ENCODE measurements at places on chromosomes 7 and 10. TPM values are rescaled to one million over a fixed set of nuclear protein-coding genes. Genes with fewer than 3 reads are reported as not detected.

GRCh38 chr10:78414380-78414779, 380.7 kb downstream of the RPS24 start:
- H3K27ac ChIP-seq, result no peak overlapping the region
- H3K27me3 ChIP-seq, result no peaks in the 10 kb centered on the region
- H3K4me1 ChIP-seq, result peaks cover 51% of the 10 kb centered on the region
- H3K36me3 ChIP-seq, result no peaks in the 10 kb centered on the region
- no peak for DNase-seq

- DNase-seq, result no peak
- no peak overlapping the region for H3K4me3 ChIP-seq
- H3K27me3 ChIP-seq, result no peaks in the 10 kb centered on the region
- H3K27ac ChIP-seq, result no peak overlapping the region
- H3K4me1 ChIP-seq, result peaks cover 8% of the 10 kb centered on the region
Observed at GRCh38 chr10:122148876-122149560, 122.1 kb upstream of the BTBD16 start.

DNA sequence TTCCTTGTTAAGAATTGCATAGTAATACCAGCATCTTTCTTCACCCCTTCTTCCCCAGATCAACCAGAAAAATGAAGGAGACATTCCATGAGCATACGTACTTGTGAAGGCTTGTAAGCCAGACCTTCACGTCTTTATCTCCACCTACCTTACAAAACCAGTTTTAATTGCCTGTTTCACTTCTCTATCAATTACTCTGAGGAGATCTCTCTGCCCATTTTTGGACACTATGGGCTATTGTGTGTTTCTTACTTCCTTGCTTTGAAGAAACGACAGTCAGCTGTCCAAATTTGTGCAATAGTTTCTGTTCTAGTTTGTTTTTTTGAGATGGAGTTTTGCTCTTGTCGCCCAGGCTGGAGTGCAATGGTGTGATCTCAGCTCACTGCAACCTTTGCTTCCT, 349.7 kb upstream of the MBL2 start:
- no peaks in the 10 kb centered on the region for H3K27me3 ChIP-seq
- no peaks in the 10 kb centered on the region for H3K36me3 ChIP-seq
- H3K4me1 ChIP-seq, result no peaks in the 10 kb centered on the region
- H3K27ac ChIP-seq, result no peak overlapping the region
- no peak overlapping the region for H3K4me3 ChIP-seq

DNA sequence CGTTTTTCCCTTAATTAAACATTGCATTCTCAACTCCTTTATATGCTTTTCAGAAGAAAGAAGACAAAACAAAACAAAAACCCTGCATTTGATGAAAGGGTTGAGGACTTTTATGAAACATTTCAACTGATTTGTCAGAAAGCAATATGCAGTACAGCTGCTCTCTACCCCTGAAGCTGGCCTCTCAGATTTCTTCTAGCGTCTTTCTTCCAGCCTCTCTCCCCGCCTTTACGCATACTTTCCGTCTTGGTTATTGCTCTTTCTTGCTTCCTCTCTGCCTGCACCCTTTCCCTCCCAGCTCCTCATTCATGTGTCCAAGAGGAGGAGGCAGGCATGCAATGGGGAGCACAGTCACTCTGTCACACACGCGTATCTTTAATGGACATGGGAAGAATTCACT, 91.0 kb upstream of the COL1A2 start:
- peak overlapping the region; percentile 17 for H3K27ac ChIP-seq
- DNase-seq, result peak; percentile 47
- peaks cover 57% of the 10 kb centered on the region for H3K4me1 ChIP-seq
- H3K4me3 ChIP-seq, result no peak overlapping the region
- H3K36me3 ChIP-seq, result no peaks in the 10 kb centered on the region

GRCh38 chr10:2938869-2939268, 128.5 kb upstream of the PFKP start:
- no peak overlapping the region for H3K4me3 ChIP-seq
- no peak overlapping the region for H3K27ac ChIP-seq
- no peaks in the 10 kb centered on the region for H3K36me3 ChIP-seq

- no peaks in the 10 kb centered on the region for H3K27me3 ChIP-seq
- no peak overlapping the region for H3K27ac ChIP-seq
- H3K4me3 ChIP-seq, result no peak overlapping the region
- no peak for DNase-seq
- 0 out of 2 replicates have a peak, but pooled peaks cover 4% of the 10 kb centered on the region for H3K4me1 ChIP-seq
Observed at GRCh38 chr10:89502549-89502948, 32.8 kb downstream of the SLC16A12 start.

GRCh38 chr7:72335561-72336381, 76.4 kb downstream of the CALN1 start:
- peaks cover 14% of the 10 kb centered on the region for H3K27me3 ChIP-seq
- no peak overlapping the region for H3K4me3 ChIP-seq
- no peaks in the 10 kb centered on the region for H3K36me3 ChIP-seq
- H3K4me1 ChIP-seq, result no peaks in the 10 kb centered on the region

DNA sequence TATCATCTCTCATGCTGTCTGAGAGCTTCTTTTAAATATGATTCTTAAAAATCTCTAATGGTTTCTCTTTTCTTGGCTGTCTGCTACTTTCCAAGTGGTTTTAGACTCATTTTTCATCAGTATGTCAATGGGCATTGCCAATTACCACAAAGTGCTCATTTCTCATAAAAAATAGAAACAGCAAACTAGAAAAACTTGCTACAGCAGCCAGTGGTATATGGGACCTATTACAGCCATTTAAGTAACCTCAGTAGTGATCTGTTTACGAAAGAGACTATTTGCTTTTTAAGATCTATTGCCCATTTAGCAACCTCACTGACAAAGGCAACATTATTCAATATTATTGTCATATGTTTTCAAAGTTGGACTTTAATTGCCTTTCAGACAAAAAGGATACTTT, 207.1 kb upstream of the RHOBTB1 start:
- no peaks in the 10 kb centered on the region for H3K36me3 ChIP-seq
- no peak for DNase-seq
- no peaks in the 10 kb centered on the region for H3K27me3 ChIP-seq
- no peak overlapping the region for H3K4me3 ChIP-seq

DNA sequence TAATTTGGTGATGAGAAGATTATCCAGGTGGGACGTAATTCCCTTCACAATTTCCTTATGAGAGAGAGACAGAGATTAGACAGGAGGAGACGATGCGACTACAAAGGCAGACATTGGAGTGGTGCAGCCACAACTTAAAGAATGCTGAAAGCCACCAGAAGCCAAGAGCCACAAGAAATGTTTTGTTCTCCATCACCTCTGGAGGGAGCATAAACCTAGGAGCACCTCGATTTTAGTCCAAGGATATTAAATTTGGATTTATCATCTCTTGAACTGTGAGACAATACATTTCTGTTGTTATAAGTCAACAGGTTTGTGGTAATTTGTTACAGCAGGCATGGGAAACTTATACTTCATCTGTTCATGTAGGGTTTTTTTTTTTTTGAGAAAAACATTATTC, 418.9 kb downstream of the DGKB start:
- no peaks in the 10 kb centered on the region for H3K4me1 ChIP-seq
- H3K36me3 ChIP-seq, result no peaks in the 10 kb centered on the region
- no peak overlapping the region for H3K27ac ChIP-seq
- H3K4me3 ChIP-seq, result no peak overlapping the region
- no peaks in the 10 kb centered on the region for H3K27me3 ChIP-seq

DNA sequence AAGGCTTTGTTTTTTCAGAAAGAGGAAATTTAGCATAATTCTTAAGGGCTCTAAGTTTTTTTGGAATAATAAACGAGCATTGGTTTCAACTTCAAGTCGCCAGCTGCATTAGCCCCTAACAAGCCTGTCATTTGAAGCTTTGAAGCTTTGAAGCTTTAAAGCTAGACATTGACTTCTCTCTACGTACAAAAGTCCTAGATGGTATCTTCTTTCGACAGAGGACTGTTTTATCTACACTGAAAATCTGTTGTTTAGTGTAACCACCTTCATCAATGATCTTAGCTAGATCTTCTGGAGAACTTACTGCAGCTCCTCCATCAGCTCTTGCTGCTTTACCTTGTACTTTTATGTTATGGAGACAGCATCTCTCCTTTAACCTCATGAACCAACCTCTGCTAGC, 79.6 kb upstream of the TMEM72 start:
- H3K4me3 ChIP-seq, result no peak overlapping the region
- DNase-seq, result no peak
- H3K27ac ChIP-seq, result no peak overlapping the region
- H3K36me3 ChIP-seq, result no peaks in the 10 kb centered on the region

GRCh38 chr7:22238354-22239311, 118.3 kb downstream of the RAPGEF5 start:
- H3K4me3 ChIP-seq, result no peak overlapping the region
- no peaks in the 10 kb centered on the region for H3K36me3 ChIP-seq
- no peak for DNase-seq
- H3K27me3 ChIP-seq, result no peaks in the 10 kb centered on the region

DNA sequence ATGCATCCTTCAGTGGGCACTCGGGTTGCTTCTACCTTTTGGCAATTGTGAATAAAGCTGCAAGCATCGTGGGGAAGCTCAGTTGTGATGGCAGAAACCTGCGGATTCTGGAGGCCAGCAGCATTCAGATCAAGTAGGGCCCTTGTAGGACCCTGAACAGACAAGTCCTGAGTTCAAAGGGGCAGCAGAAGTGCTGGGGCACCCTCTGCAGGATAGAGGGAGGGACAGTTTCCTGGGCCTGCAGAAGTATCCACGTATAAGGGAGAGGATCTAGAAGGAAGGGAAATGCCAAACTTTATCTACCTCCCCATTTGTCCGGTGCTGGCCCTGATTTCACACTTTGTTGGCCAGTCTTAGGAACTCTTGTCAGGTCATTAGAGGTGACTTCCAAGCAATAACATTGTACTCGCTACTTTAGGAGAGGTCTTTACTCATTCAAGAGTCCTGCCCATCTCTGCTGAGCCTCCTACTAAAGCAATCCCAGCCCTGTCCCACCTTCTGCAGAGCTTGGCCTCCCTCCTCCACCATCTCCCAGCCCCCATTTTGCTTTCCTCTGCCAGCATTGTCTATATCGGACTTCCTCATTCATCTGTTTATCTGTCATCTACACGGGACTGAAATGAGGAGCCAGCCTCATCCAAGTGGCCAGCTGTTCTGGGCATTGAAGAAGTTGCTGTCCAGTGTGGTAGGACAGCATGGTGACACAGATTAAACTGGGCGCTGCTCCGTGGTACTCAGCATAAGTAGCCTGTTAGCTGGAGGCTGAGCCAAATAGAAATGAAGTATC, 26.6 kb upstream of the R3HCC1L start:
- DNase-seq, result no peak
- no peaks in the 10 kb centered on the region for H3K4me1 ChIP-seq
- H3K27me3 ChIP-seq, result peaks cover 6% of the 10 kb centered on the region
- H3K27ac ChIP-seq, result no peak overlapping the region

DNA sequence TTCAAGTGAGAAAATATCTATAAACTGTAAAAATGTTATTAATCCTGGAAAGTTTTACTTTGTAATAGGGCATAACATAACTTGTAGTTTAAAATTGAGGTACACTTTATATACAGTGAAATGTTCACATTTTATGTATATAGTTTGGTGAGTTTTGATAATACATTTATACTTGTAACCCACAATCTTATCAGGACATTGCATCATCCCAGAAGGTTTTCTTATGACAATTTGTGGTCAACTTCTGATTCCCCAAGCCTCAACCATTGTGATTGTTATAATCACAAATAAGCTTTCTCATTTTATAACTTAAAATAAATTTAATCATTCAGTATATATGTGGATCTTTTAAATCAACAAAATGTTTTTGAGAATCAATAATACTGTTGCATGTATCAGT, 151.1 kb downstream of the TFPI2 start:
- no peaks in the 10 kb centered on the region for H3K27me3 ChIP-seq
- no peaks in the 10 kb centered on the region for H3K36me3 ChIP-seq
- no peak overlapping the region for H3K27ac ChIP-seq
- H3K4me1 ChIP-seq, result no peaks in the 10 kb centered on the region
- DNase-seq, result no peak
- no peak overlapping the region for H3K4me3 ChIP-seq

- no peak overlapping the region for H3K4me3 ChIP-seq
- DNase-seq, result no peak
- H3K36me3 ChIP-seq, result peaks cover 5% of the 10 kb centered on the region
Observed at GRCh38 chr7:17910377-17910776, 29.9 kb downstream of the SNX13 start.

GRCh38 chr7:113291058-113291457, 172.7 kb upstream of the SMIM30 start:
- no peaks in the 10 kb centered on the region for H3K27me3 ChIP-seq
- H3K27ac ChIP-seq, result no peak overlapping the region
- DNase-seq, result no peak
- H3K4me3 ChIP-seq, result no peak overlapping the region
- no peaks in the 10 kb centered on the region for H3K36me3 ChIP-seq

- H3K27ac ChIP-seq, result no peak overlapping the region
- no peaks in the 10 kb centered on the region for H3K36me3 ChIP-seq
- no peak overlapping the region for H3K4me3 ChIP-seq
Observed at GRCh38 chr10:26479766-26480492, 41.8 kb downstream of the APBB1IP start.

- H3K4me1 ChIP-seq, result peaks cover 3% of the 10 kb centered on the region
- H3K4me3 ChIP-seq, result no peak overlapping the region
- H3K27ac ChIP-seq, result no peak overlapping the region
- H3K36me3 ChIP-seq, result peaks cover 68% of the 10 kb centered on the region
- DNase-seq, result no peak
Observed at GRCh38 chr10:110786172-110786571, 85.6 kb upstream of the PDCD4 start.

GRCh38 chr10:104218751-104219150, 13.4 kb downstream of the CFAP43 start:
- H3K27me3 ChIP-seq, result peaks cover 20% of the 10 kb centered on the region
- H3K36me3 ChIP-seq, result no peaks in the 10 kb centered on the region
- H3K4me3 ChIP-seq, result no peak overlapping the region
- no peak for DNase-seq
- no peaks in the 10 kb centered on the region for H3K4me1 ChIP-seq
- no peak overlapping the region for H3K27ac ChIP-seq

- no peak overlapping the region for H3K27ac ChIP-seq
- no peaks in the 10 kb centered on the region for H3K27me3 ChIP-seq
- H3K4me3 ChIP-seq, result no peak overlapping the region
- H3K4me1 ChIP-seq, result peaks cover 10% of the 10 kb centered on the region
- no peak for DNase-seq
- peaks cover 10% of the 10 kb centered on the region for H3K36me3 ChIP-seq
Observed at GRCh38 chr7:27655184-27655583, 7.5 kb downstream of the HIBADH start.

DNA sequence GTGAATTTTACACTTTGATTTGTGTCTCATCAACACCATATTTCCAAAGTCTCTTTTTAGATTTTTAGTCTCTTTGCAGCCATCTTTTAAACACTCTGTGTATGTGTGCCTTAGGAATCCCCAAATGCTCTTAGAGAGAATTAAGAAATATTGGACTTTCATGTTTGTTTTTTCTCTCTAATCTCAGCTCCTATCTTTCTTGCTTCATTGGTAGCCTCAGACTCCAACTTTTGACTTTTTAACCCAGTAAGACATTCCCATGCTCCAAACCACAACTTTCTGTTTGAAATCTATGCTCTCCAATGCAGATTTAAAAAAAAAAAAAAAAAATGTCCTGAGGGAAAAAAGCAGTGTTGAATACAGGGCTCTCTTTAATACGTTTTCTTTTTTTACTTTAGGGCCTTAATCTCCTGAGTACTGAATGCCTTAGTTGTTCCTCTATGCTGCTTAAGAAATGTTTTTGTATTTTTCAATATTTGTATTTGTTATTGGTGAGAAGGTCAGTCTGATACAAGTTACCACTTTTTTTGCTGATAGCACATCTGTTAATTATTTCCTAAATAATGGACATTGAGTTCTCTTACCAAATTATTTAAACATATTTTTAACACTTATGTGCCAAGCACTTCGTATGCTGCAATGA, 489.9 kb downstream of the NXPH1 start:
- no peak for DNase-seq
- no peaks in the 10 kb centered on the region for H3K27me3 ChIP-seq
- no peak overlapping the region for H3K27ac ChIP-seq
- no peaks in the 10 kb centered on the region for H3K36me3 ChIP-seq

ATRNL1 gene
- total RNA-seq, result 36.2 TPM

GATA3 gene
- total RNA-seq, result not detected

CUL1 gene
- total RNA-seq, result 59.9 TPM

CPVL gene
- 2.7 TPM for total RNA-seq

FAM204A gene
- 122 TPM for total RNA-seq

MMRN2 gene
- total RNA-seq, result not detected

PKD2L1 gene
- not detected for total RNA-seq

Measured in SJSA1 (cell line).